Stimulated activated CD4-positive, alpha-beta T cell treated with anti-CD3 and anti-CD28 coated beads, TNF-alpha, amount 100 ng/mL, for 4 hours (primary cell): ENCODE measurements at places on chromosomes 3 and 15.

GRCh38 chr3:169308654-169309250 lies 354.8 kb downstream of the MECOM start:
- DNase-seq = no peak

GRCh38 chr15:39699516-39700374 lies 82.9 kb downstream of the FSIP1 start:
- DNase-seq = no peak

DNA sequence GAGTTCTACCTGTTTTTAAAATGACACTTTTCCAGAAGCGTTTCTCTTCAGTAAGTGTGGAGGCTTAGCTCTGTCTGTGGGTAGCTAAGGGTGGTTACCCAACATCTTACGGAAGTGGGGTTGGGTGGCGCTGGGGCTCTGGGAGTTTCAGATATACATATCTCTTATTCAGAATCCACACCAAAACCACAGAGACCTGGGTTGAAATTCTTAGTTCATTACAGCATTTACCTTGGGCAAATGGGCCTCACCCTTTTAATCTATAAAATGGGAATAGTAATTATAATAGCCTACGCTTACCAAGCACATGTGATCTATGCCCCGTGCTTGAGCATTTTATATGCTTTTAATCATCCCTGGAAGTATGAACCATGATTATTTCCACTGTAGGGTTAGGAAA lies 9.4 kb downstream of the PTPRG start:
- no peak for DNase-seq

GRCh38 chr15:45572617-45573016 lies 14.6 kb upstream of the BLOC1S6 start:
- DNase-seq = no peak

DNA sequence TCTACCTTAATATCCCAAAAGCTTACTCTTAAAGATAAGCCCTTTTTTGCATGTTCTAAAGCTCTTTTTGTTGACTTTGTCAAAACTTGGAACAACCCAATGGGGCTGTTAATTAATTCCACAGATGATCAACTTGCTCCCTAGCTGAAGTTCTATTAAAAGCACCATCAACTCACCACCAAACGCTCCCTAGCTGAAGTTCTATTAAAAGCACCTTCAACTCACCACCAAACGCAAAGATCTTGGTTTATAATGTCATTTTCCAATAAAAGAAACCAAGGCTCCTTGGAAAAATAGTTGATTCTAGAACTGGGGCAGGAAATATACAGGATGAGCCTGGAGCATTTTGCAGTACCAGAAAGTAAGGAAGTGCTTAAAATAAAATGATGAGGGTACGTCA lies 122.3 kb upstream of the STT3B start:
- DNase-seq = no peak

DNA sequence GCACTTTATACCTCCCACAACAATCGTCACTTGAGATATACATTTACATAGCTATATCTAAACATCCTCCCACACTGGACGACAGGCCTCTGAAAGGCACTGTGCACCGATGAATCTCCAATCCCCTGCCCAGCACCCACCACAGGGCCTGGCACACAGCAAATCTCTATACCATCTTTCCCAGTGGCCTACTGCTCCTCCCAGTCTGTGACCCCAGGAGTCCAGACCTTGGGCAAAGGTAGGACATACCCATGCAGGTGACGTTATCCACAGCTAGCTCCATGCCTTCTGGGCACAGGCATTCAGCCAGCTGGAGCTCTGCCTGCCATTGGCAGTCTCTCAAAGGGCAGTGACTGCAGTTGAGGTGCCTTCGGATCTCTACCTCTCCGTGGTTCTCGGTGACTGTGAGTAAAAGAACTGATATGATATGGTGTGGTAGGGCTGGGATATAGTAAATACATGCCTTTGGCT lies 5.8 kb downstream of the LTK start:
- DNase-seq = no peak

GRCh38 chr3:88725440-88726165 lies 381.8 kb upstream of the EPHA3 start:
- no peak for DNase-seq

DNA sequence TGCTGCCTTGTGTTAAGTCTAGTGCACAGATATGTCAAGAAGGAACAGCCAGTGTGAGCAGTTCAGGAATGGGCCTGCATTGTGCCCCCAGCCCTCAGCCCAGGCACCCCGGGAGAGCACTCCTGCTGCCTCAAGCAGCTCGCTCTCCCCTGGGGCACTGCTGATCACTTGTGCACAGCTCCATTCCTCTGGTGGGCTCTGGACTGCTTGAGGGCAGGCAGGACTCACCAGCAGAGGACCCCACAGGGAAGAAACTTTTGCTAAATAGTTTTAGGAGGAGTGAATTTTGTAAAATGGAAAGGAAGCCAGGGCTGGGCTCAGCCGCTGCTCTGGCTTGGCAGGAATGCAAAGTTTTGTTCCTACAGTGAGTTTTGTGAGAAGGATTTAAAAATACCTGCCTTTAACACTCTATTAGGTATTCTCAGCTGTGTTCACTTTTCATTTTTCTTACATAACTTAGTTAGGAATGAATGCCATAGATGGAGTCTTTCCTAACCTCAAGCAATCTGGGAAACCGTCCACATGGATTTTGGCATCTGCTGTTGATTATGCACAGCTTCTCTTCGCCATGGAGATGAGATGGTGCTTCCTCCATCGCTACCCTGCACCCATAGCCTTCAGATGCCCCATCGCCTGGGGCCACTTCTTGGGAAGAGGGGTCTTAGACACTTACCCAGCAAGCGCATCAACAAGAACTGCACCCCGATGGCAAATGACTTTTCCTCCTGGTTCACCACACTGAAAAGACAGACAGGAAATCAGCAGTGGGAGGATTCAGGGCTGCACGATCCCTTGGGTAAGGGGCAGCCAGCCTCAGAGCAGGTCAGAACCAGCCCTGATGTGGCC lies 42.3 kb upstream of the RAB6B start:
- DNase-seq = no peak

- no peak for DNase-seq
Observed at GRCh38 chr3:178665747-178666146, 129.5 kb downstream of the KCNMB2 start.

GRCh38 chr3:39138804-39139415 lies 14.5 kb downstream of the CSRNP1 start:
- no peak for DNase-seq

- DNase-seq = no peak
Observed at GRCh38 chr3:109806929-109807328, 469.6 kb upstream of the DPPA4 start.

DNA sequence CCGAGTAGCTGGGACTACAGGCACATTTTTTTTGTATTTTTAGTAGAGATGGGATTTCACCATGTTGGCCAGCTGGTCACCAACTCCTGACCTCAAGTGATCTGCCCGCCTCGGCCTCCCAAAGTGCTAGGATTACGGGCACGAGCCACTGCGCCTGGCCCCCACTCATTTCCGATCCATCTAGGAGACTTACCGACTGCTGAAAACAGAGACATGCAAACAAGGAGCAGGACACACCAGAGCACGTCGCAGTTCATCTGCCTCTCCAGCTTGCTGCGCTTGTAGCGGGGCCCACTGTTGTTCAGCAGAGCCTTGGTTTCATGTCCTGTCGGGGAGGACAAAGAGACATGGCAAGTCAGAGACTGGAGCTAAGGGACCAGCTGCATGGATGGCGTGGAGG lies 137.4 kb downstream of the ATP10A start:
- no peak for DNase-seq

DNA sequence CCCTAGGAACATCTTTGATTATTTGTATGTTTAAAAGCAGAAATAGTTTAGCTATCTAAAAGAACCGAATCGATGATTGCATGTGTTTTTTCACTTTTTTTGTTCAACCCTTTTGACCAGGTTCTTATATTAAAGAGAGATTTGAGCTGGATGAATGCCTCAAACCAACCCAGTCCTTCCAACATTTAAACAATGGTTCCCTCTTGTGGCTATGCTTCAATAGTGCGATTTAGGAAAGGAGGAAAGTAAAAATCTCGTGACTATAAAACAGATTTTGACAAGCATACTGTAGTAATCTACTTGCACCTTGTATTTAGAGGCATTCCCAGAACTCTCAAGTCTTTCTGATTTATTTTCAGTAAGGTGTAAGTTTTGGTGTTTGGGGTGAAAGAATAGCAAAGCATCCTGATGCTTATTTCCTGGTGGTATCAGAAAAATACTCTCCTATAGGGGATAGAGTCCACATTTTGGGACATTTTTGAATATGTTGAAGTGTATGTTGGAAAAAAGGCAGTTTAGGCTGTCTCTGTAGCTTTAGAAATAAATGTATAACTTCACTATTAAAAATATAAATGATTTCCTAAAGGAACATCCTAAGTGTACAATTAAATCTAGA lies 159.6 kb upstream of the KCNH8 start:
- DNase-seq = no peak

DNA sequence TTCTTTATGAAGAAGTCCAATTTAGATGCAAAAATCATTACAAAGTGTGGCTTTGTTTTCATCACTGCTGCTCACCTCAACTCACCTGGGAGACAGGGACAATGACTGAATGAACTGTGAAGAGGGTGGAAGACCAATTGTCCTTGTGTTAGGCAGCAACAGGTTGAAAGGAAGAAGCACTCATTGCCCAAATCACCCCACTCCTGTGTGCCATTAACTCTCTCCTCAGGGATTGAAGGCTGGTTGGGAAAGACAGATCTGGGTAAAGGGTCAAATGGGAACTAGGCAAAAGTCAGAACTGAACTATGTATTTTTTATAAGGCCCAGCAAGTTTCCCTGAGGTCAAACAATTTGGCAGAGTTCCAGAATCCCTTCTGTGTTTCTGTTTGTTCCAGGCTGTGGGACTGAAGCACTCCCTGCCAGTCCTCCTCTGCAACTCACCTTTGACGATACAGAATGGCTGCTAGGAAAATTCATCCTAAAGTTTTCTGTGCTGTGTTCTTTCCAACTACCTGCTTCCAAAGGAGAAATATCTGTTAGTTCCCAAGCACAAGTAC lies 68.6 kb upstream of the CCDC39 start:
- no peak for DNase-seq

DNA sequence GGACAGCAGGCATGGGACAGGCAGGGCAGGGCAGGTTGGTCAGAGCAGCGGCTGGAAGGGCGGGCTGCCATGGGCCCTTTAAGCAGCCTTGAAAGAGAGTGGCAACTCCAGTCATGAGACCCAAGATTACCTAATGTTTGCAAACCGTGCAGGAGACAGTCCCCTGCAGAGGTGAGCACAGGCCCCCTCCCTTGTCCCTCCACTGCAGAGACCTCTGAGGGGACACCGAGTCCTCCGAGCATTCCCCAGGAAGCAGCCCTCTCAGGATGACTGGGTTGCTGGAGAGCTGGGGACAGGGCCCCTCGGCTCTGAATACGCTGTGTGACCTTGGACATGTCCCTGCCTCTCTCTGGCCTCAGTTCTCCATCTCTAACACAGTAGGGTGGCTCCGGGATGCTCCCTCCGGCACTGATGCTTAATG lies 81.4 kb downstream of the IQSEC1 start:
- DNase-seq = no peak

GRCh38 chr3:175940881-175941280 lies 1081.7 kb downstream of the NAALADL2 start:
- DNase-seq = no peak

GRCh38 chr3:81770710-81771109 lies 9.3 kb upstream of the GBE1 start:
- DNase-seq = no peak

GRCh38 chr3:137081711-137082110 lies 123.9 kb downstream of the IL20RB start:
- no peak for DNase-seq

DNA sequence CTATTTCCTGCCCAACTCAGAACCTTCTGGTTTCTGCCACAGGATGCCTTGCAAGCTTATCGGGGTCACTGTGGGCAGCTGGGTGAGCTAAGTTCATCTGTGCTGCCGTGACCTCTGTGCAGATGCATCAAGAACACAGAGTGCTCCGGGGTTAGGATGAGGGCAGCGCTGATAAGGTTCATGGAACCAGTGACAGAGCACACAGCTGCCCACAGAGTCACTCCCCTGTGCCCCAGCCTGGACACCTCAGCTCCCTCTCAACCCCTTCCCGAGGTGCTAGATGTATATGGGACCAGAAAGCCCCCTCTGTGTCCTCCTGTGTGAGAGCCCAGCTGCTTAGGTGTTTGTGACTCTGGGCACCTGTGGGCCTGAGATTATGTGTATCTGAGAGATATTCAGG lies 15.8 kb upstream of the ALAS1 start:
- DNase-seq = no peak

DNA sequence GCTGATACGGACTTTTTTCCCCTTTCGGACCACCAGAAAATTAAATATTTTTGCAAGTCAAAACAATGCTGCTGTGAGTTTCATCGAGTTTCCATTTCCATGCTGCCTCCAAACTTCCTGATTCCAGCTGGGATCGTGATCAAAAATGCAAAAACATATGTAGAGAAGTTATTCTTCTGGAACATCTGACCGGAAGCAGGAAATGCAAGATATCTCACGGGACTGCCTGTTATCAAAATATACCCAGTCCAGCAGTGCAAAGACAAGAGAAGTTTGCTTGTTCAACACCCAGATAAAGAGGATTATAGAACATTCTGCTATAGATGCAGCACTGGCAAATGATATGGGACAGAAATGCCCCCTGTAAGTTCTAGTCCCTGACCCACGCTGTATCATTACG lies 726.7 kb upstream of the NR2F2 start:
- no peak for DNase-seq

DNA sequence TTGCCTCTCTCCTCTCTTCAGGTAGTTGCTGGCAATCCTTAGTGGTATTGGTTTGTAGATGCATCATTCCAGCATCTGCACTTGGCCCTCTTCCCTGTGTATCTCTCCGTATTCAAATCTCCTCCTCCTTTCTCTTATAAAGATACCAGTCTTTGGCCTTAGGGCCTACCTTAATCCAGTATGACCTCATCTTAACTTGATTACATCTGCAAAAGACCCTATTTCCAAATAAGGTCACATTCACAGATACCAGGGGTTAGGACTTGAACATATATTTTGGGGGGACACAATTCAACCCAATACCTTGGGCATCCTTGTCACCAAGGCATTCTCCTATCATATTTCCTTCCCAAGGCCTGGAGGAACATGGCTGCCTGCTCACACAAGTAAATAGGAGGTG lies 22.0 kb upstream of the ABHD2 start:
- no peak for DNase-seq

GRCh38 chr3:160127308-160127707 lies 97.9 kb upstream of the C3orf80 start:
- no peak for DNase-seq

GRCh38 chr3:106673926-106674569 lies 703.2 kb upstream of the CCDC54 start:
- no peak for DNase-seq

DNA sequence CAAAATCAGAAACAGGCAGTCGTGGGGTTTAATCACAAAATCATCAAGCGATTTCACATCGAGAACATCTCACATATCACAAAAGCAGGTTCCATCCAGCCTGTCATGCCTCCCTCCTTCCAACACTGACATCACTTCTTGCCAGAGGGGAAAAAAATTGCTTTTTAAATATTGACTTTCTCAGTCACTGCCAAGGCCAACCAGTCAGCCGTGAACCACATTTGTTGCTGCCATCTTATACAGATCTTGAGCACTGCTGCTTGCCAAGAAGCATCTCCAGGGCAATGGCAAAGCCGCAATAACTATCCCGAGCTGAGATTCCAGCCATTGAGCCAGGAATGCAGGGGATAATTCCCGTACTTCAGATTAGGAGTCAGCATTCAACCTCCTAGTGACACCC lies 174.6 kb downstream of the ANXA2 start:
- DNase-seq = no peak
